ENCODE measurements at places on chromosomes 1 and 21.

- DNase-seq = no peak
Observed at GRCh38 chr1:17195731-17196130, 9.2 kb upstream of the PADI1 start.

GRCh38 chr1:163796394-163796821 lies 474.7 kb downstream of the NUF2 start:
- no peak for DNase-seq

DNA sequence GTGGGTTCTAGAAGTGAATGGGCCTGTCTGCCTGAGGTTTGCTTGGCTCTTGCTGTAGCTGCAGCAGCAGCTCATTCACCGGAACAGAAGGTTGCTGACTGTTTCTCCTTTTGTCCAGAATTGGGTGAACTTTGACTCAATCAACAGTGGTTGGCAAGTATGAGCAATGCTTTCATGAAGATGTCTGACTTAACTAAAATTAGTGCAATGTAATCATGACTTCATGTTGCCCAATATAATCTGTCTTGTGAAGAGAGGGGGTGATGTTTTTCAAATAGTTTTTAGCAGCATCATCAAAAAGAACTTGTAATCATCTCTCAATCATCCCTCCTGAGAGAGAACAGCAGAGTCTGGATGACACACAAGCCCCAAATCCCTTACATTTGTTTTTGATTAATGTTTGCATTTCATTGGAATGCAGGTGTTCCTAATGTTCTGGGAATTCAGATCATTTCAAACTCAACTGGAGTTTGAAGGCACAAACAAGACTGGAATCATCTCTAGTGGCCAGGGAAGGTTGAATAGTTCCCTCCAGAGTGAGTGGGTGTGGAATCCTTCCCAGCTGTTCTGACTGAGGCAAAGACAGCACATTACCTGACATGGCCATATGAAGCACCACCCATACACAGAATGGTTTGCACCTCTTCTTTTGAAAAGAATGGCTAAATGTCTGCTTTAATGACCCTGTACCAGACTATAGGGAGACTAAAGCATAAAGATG lies 82.9 kb downstream of the HLX start:
- DNase-seq = no peak

DNA sequence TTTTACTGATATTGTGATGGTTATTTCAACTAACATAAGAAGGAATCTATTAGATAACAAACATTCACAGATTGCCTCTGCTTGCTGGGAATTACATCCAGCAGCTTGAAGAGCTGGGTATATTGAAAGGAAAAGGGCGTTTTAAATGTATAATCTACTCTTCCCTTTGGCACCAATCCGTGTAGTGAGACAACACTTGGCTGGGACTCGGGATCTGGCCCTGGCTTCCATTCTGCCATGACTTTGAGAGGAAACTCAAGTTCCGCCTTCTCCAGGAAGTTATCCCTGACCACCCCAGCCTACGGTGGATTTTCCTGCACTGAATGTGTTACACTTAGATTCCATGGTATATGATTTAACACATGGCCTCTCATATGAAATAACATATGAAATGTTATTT lies 86.9 kb upstream of the UBE2U start:
- DNase-seq = no peak

GRCh38 chr21:25456672-25457071 lies 150.6 kb downstream of the MRPL39 start:
- peak; percentile 41 for DNase-seq

- DNase-seq = no peak
Observed at GRCh38 chr1:211697356-211697755, 21.9 kb upstream of the NEK2 start.

DNA sequence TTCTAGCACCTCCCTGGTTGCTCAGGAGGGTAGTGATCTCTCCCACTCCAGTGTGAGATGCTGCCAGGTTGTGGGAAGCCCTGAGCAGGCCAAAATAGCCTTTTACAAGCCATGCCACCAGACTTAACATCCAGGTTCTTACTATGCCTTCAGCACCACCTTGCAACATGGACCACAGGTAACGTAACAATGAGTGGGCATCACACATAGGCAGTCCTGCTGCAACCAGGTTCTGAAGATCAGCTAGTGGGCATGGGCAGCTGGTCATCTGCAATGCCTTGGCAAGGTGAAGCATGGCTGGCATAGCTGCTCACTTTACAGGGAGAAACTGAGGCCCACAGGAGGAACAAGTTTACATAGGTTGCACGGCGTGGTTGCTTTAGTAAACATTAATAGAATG lies 40.7 kb downstream of the DHCR24 start:
- DNase-seq = no peak

- no peak for DNase-seq
Observed at GRCh38 chr1:12407050-12407961, 177.5 kb downstream of the VPS13D start.

- DNase-seq = no peak
Observed at GRCh38 chr1:236137285-236137852, 5.0 kb upstream of the GPR137B start.

- DNase-seq = no peak
Observed at GRCh38 chr21:29557931-29558725, 259.4 kb downstream of the BACH1 start.

- DNase-seq = no peak
Observed at GRCh38 chr1:50967416-50968157, 2.5 kb upstream of the CDKN2C start.

DNA sequence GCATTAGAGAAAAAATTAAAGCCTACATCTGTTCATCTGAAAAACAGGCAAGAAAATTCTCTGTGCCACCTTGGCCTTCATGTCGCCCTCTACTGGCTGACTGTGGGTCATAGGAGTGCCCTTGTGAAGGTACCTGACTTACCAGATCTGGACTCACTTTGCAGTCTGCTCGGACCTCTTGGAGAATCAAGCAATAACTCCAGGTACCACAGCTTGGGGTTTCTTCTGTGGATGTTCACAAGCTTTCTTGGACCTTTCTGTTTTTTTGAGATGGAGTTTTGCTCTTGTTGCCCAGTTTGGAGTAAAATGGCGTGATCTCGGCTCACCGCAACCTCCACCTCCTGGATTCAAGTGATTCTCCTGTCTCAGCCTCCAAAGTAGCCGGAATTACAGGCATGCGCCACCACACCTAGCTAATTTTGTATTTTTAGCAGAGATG lies 2.4 kb upstream of the PRAMEF18 start:
- peak; percentile 25 for DNase-seq

- DNase-seq = no peak
Observed at GRCh38 chr1:116852910-116853309, 56.8 kb upstream of the PTGFRN start.

- DNase-seq = peak; percentile 49
Observed at GRCh38 chr1:36306210-36306901, at the start of gene SH3D21. Gene SH3D21, plus strand, starts transcription at chr1:36306368. Its CDS starts 53 bp downstream, at chr1:36306421.

- no peak for DNase-seq
Observed at GRCh38 chr1:117670976-117671780, 65.3 kb downstream of the TENT5C start.

DNA sequence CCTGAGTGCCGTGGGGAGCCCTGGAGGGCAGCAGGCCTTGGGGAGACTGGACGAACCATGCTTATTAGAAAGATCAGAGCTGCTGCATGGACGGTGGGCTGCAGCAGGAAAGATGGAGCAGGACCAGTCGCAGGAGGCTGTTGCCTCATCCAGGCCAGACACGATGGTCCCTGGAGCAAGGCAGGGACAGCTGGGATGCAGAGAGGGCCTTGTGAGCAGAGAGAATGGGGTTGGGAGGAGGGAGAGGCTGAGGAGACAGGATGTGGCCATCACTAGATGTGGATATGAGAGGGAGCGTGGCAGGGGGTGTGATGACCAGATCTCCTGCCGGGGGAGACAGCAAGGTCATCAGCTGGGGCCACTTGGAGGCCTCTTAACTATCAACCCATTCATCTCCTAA lies 727.6 kb downstream of the PTPRU start:
- DNase-seq = no peak

DNA sequence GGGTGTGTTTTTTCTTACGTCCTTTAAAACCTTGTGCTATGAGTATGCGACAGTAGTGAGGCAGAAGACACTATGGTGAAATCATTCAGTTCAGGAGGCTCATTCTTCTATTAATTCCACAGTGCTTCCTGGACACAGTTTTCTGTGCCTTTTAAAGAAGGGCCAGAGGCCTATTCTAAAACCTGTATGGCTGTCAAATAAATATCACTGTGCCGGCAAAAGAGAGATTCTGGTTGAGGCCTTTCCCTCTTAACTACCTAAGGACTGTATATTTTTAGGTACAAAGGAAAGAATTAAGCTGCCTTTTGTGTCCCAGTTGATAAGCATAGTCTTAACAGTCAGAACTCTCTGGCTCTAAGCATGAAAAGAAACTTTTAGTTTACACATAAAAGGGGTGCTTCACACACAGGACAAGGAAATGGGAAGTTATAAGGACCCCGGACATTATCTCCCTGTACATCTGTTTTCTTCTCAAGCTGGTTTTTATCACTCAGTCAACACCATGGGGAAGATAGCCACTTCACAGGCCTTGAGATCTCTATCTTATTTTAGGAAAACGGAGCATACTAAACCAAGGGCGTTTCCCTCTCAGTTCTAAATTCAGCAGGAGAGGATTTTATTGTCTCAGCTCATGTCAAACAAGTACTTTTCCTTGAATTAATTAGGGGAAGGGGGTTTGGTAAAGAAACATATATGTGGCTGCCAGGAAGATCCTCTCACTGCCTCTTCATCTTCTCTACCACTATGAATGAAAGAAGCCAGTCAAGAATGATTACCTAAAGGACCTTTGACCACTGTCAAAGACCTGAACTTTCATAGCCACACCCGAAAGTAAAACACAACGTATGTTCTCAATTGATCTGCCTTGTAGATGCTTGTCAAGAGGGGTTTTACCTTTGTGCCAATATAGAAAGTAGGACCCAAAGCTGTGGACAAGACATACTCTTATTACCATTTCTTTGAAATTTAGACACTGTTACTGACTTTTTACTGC lies 71.4 kb upstream of the HSPA13 start:
- no peak for DNase-seq

DNA sequence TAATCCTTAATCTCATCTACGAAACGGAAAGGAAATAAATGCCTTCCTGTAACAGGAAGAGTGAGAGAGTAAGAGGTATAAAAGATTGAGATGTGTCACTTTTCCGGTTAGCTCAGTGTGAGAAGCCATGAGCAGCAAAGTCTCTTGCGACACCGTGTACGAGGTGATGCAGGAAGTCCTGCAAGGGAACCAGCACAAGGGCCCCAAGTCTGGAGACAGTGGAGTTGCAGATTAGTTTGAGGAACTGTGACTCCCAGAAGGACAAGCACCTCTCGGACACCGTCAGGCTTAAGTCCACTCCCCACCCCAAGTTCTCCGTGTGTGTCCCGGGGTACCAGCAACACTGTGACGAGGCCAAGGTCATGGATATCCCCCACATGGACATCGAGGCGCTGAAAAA lies 592.3 kb upstream of the ADGRL2 start:
- DNase-seq = no peak

GRCh38 chr1:38403667-38404066 lies 357.1 kb upstream of the POU3F1 start:
- DNase-seq = no peak

DNA sequence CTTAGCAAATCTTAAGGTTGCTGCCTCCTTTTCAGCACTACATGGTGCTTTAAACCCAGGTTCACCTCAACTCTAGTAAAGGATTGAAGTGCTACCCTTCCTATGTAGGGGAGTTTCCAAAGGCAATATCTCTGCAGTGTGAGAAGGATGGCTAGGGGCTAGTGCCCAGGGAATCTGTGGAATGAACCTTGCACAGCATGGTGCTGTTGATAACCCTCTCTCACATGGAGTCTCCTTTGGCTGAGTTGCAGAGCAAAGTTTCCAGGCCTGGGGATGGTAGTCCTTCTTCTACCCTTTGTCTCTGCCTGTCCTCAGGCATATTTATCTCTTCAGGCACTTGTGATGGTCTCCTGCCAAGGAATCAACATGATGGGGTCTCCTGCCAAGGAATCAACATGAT lies 59.4 kb downstream of the AXDND1 start:
- DNase-seq = no peak

GRCh38 chr1:205826995-205827394 lies 14.0 kb upstream of the SLC41A1 start:
- no peak for DNase-seq

- no peak for DNase-seq
Observed at GRCh38 chr21:16159213-16159970, 429.6 kb downstream of the USP25 start.

DNA sequence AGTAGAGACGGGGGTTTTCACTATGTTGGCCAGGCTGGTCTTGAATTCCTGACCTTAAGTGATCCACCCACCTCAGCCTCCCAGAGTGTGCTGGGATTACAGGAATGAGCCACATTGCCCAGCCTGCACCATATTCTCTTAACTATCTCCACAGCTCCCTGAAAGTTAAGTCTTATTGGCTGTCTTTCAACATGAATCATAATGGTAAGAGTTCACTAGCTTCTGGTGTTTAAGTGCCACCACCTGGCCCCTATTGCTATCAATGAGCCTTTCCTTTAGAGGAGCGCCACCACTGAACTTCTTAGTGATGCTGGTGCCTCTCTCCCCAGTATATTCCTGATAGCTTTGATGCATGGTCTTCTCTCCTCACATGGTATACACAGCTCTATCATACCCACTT lies 15.7 kb downstream of the ZFYVE9 start:
- no peak for DNase-seq

DNA sequence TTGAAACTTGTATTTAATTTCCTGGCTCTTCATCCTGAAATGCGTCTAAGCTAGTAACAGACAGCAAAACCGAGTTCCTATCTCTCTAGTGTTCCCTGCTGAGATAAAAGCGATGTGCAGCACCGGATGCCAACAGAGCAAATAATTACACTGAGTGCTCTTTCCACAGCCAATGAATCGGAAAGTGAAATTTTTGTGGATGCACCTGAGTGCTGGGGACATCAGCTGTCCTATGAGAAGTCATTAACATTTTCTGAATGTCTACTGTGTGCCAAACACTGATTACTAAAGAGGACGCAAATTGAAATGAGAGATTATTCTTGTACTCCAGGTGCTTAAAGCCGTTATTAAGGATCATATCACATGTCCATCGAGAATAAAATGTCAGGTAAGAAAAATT lies 278.0 kb downstream of the RGS7 start:
- no peak for DNase-seq

- no peak for DNase-seq
Observed at GRCh38 chr1:109627692-109628399, 8.2 kb downstream of the AMPD2 start.

DNA sequence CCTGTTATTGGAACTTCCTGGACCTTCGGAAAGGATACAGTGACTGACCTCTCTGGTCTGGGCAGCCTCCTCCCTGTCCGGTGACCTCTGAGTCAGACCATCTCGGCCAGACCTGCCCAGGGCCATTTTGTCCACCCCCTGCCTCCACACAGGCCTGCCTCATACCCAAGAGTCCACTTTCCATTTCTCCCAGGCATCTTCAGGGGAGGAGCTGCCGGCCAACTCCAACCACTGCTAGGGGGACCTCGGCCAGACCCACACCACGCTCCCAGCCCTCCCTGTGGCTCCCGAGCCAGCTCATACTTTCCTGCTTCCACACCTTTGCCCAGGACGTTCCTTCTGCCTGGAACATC lies 29.5 kb upstream of the RUNX3 start:
- no peak for DNase-seq

DNA sequence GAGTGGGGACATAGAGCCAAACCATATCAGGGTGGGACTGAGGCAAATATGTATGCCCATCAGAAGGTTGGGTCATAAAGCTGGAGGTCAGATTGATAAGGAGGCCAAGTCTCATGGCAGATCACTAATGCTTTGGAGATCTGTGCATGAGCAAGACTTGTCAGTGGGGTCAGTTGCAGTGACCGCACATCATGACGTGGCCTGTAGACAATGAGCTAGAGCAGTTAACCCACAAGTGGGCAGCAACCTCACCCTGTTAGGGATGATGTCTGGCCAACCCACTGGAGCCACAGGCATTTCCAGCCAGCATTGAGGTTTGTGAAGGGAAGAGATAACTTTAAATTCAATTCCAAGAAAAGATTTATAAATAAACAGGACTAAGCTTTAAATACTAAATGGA lies 66.7 kb downstream of the XCL1 start:
- no peak for DNase-seq

Measured in activated T-cell treated with anti-CD3 and anti-CD28 coated beads for 48 hours (primary cell).